ENCODE measurements at places on chromosomes 2 and 18.

GRCh38 chr18:5073026-5073944 is 123.8 kb downstream of the AKAIN1 start:
- no peak for DNase-seq

DNA sequence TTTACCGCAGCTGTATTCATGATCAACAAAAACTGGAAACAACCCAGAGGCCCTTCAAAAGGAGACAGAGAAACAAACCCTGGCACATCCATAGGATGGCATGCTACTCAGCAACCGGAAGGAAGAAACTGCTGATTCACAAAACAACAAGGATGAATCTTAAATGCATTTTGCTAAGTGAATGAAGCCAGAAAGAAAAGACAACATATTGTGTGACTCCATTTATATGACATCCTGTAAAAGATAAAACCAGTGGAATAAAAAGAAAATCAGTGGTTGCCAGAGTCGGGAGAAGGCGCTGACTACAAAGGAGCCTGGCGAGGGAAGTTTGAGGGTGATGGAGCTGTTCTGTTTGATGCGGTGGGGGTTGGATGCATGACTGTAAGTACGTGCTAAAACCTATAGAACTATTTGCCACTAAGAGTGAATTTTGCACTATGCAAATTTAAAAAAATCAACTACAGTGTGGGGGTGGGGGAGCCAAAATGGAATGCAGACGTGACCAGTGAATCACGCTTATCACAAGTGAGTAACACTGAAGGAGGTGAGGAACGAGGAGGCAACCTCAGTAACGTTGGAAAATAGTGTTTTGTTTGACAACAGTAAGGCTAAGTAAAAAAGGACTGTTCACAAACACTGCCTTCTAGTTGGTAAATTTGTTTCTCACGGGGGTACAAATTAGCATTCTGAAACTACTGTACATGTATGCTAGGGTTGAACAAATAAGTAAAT is 108.9 kb downstream of the INHBB start:
- no peak for DNase-seq

DNA sequence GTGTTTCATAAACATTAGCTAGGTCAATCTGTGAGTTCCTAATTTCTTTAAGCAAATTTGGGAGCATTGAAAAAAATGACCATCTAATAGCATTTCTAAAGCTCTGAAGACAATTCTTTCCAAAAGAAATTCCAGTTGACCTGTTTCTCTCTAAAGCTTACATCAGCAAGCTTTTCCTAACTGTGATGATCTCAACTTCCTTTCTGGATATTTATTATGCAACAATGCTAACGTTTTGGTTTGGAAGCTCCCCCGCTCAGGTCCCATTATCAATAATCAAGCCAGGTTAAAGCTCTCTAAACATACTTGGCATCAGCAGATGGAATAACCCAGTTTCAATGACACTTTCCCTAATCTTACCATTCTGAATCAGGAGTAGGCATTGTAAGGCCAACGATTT is 196.3 kb upstream of the TANK start:
- no peak for DNase-seq

GRCh38 chr2:169891593-169892298 is 64.5 kb downstream of the UBR3 start:
- no peak for DNase-seq

GRCh38 chr2:46332686-46333281 is 35.6 kb downstream of the EPAS1 start:
- DNase-seq = no peak

DNA sequence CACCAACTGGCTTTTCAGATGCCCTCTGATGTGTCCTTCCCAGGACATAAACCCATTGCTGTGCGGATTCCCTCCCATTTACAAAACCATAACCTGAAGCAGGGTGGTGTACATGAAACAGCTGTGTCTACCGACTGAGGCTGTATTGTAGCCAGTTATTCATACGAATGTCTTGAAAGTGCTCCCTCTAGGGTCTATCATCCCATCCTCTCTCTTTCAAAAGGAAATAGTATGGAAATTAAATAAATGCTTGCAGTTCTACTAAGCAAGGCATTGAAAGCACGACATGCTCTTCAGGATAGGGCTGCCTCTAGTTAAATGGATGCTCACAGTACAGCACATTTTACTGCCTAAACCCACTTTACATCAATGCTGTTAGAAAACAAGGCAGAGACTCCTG is 112.2 kb upstream of the PXDN start:
- DNase-seq = no peak

GRCh38 chr2:177207101-177207500 is 5.5 kb upstream of the HNRNPA3 start:
- no peak for DNase-seq

DNA sequence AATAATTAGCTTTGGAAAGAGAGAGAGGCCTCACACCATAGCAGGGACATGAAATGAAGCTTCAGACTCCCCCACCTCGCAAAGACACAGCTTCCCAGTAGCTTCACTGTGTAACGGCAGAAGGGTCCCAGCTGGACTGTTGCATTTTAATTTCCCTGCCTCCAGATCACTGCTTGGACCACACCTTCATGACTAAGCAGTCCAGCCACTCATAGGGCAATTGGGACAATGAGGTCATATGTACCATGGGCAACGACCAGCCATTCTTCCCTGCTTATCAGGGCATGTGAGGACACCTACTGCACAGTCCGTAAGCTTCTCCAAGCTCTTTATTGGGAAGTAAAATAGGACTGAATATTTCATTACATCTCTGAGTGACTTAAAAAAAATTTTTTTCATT is 183.0 kb downstream of the MREG start:
- DNase-seq = no peak

DNA sequence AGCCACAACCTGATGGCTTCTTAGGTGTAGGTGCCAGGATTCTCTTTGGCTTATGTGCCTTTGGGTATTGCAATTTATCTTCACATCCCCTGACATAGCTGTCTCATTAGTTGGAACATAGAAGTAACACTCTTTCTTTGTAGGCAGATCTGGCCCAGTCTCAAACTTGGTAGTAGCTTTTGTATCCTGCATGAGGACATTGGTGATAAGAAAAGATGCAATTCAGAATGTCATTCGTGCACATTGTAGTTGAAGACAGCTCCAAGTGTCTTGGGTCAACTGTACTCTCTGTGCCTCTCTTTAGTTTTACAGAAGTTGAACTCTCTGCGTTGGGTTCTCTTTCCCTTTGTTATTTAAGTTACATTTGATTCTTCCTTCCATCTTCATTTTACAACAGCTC is 69.6 kb upstream of the BCL11A start:
- no peak for DNase-seq

DNA sequence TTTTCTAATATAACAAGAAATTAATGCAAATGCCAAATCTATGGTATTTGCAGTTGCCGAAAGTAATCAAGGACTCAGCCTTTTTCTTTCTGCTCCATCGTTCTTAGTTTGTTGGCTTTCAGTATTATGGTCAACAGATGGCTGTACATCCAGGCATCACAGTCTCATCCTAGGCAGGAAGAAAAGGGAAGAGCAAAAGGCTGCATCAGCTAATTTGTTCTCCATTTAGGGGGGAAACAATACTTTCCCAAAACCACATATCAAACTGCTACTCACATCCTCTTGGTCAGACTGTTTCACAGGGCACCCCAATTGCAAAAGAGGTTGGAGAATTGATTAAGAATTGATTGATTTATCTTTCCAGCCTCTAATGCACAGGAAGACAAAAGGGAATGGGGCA is 89.3 kb downstream of the MDH1 start:
- DNase-seq = no peak

- no peak for DNase-seq
These were observed 151.9 kb upstream of the PELI1 start for GRCh38 chr2:64296140-64296480.

DNA sequence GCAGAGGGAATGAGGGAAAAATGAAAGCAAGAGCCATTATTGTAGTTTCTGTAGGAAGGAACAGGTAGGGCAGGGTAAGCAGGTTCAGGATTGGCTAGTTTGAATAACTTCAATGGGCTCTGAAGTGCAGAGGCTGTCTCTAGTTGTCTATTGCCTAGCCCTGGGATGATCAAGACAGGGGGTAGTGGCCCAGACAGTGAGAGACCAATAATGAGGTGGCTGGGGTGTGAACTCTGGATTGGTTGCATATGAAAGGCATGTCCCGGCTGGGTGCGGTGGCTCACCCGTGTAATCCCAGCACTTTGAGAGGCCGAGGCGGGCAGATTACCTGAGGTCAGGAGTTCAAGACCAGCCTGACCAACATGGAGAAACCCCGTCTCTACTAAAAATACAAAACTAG is 67.5 kb upstream of the SLC38A11 start:
- DNase-seq = no peak

- DNase-seq = no peak
These were observed 120.7 kb downstream of the KCNF1 start for GRCh38 chr2:11032396-11032795.

- no peak for DNase-seq
These were observed 40.6 kb downstream of the EHD3 start for GRCh38 chr2:31274401-31275075.

GRCh38 chr2:174333372-174334277 is 1.1 kb upstream of the SP9 start:
- no peak for DNase-seq

DNA sequence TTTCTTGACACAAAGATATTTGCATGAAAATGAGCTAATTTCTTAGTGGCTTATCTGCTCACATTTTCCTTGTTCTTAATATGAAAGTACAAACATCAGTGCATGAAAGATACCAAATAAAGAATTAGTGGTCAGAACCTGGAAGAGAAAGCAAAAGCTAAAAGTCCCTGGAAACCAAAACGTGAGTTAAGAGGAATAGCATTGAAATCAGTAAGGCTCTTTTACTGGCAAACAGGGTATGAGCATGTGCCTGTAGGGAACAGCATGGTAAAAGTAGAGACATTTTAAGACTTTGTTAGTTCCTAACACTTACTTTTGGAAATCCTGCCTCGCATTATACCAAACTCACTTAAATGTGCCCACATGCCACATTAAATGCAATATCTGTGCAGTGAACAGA is 31.9 kb upstream of the CWC22 start:
- no peak for DNase-seq

DNA sequence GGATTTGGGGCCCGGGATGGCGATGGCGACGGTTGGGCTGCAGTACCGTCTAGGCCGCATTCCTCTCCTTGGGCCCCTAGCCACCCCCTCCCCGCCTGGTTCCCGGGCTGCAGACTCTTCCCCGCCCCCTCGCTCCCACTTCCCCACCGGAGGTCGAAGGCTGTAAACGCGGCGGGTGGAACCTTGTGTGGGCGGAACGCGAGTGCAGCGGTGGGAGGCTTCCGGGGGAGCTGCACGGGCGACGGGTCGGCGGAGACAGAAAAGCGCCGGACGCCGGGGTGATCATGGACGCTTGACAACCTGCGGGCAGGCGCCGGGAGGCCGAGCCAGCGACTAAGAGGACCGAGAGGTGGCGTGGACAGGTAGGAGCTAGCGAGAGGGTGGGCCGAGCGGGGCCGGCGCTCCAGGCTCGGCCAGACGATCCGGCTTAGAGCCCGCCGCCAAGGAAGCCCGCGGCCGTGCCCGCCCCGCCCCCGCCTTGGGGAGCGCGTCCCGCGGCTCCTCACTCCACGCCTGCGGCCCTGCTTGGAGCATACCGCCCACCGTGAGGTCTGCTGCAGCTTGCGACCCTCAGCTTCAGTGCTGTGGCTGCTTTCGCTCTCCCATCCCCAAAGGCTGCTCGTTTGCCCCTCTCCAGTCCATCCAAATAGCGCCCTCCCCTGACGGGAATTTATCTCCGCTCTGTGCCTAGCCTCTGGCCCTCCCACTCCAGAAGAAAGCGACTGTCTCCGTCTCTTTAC is at the start of gene COPS7B:
Gene COPS7B, plus strand, starts transcription at position 269 of the 740 bp plus-strand sequence. CDS start 2,126 bp downstream, outside the sequence.
- peak; percentile 85 for DNase-seq

DNA sequence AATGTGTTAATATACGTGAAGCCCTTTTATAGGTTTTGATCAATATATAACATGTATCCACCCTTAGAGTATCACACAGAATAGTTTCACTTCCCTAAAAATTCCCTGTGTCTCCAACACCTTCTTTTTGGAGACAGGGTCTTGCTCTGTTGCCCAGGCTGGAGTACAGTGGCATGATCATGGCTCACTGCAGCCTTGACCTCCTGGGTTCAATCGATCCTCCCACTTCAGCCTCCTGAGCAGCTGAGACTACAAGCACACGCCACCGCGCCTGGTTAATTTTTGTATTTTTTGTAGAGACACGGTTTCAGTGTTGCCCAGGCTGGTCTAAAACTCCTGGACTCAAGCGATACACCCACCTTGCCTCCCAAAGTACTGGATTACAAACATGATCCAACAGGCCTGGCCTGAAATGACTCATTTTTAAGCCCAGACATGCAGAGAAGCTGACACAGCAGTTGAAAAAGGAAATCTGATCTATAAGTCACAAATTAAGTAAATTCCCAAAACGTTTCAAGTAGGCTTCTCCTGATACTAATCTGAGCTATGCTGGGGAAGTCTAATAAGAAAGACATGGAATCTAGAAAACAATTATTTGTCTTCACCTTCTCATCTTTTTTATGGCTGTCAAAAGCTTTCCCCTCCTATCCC is 2.9 kb downstream of the DUSP11 start:
- DNase-seq = no peak

- peak; percentile 43 for DNase-seq
These were observed 60.8 kb downstream of the MBP start for GRCh38 chr18:77071711-77072292.

DNA sequence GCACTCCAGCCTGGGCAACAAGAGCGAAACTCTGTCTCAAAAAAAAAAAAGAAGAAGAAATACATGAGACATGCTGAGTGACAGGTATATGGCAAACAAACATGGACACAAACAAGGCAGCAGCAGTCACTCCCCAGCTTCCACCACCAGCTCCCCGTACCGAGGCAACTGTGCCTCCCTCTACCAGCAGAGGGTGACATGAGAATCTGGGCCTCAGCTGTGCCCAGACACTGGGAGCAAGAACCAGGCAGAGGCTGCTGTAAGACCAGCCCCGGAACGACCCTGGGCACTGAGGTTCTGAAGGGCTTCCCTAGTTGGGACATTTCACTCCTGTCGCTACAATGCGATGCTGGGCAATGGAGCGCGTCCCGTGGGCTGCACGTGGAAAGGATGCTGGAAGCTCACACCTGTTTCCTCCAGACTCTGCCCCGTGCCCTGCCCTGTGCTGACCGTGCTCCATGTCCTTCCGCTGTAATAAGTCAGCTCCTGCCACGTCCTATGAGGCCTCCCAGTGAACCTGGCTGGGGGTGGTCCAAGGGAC is 37.1 kb downstream of the BOK start:
- DNase-seq = no peak

DNA sequence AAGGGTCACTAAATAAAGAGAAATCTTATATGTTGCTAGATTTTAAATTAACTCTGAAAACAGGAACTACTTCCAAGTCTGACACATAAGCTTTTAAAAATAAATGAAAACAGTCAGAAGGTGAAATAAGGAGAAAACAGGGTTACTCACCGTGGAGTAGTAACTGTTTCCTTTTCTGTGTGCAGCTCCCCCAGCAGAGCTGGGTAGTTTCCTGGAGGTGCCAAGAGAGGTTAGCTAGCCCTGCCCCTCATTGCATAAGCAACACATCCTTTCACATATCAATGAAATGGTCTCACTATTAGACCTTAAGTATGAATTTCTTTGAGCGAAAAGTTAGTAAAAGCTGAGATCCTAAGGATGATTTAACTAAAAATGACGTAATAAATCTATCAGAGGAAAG is 54.0 kb upstream of the GPR75 start:
- DNase-seq = peak; percentile 17

- no peak for DNase-seq
These were observed 821 bp downstream of the OXER1 start for GRCh38 chr2:42762823-42763804.

GRCh38 chr2:27888790-27889189 is 1.4 kb downstream of the RBKS start:
- no peak for DNase-seq

- no peak for DNase-seq
These were observed 42.2 kb downstream of the KLHL14 start for GRCh38 chr18:32730620-32731091.
